ENCODE measurements at places on chromosomes 1 and 21.

GRCh38 chr1:166271151-166271538, 104.3 kb upstream of the FAM78B start:
- no peak for DNase-seq

DNA sequence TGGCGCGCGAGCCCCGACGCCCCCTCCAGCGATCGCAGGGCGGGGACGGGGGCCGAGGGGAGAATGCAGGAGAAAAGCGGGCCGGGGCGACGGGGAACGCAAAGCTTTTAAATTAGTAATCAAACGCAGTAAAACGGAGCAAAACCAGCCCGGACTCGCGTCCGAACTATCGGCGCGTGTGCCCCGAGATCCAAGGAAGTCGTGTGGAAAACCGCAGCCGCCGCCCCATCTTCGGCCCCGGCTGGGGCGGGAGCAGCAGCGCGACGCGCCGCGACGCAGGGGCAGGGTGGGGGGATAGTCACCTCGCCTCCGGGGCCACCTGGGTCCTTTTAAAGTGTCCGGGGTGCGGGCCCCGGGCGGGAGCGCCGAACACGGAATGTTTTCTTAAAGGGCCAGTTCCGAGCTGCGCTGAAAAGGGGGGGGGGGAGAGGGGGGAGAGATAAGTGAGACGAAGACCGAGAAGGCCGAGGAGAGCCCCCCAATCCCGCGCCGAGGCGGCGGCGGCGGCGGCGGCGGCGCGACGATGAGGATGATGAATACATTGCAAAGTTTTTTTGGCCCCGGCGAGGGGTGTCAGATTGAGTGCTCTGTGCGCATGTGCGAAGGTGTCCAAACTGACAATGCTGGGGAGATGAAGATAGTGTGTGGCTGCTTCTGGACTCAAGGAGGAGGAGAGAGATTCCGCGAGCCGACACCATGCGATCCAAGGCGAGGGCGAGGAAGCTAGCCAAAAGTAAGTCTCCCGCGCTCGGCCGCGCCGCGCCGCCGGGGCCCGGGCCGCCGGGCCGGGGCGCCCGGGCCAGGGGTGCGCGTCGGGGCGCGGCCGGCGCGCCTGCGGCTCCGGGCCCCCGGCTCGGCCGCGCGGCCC, at the start of gene PRDM16:
PRDM16 (plus strand) TSS at position 640 of the 868 bp plus-strand sequence; CDS start at position 697, 57 bp downstream.
- peak; percentile 67 for DNase-seq

- no peak for DNase-seq
Measured at GRCh38 chr1:28815533-28816185, 3.7 kb downstream of the OPRD1 start.

- DNase-seq = no peak
Measured at GRCh38 chr1:5659606-5660005, 332.6 kb downstream of the NPHP4 start.

- no peak for DNase-seq
Measured at GRCh38 chr1:58809325-58810010, 25.6 kb upstream of the JUN start.

- no peak for DNase-seq
Measured at GRCh38 chr1:204564835-204565234, 48.6 kb downstream of the MDM4 start.

GRCh38 chr1:230568676-230569075, 73.6 kb upstream of the COG2 start:
- no peak for DNase-seq

DNA sequence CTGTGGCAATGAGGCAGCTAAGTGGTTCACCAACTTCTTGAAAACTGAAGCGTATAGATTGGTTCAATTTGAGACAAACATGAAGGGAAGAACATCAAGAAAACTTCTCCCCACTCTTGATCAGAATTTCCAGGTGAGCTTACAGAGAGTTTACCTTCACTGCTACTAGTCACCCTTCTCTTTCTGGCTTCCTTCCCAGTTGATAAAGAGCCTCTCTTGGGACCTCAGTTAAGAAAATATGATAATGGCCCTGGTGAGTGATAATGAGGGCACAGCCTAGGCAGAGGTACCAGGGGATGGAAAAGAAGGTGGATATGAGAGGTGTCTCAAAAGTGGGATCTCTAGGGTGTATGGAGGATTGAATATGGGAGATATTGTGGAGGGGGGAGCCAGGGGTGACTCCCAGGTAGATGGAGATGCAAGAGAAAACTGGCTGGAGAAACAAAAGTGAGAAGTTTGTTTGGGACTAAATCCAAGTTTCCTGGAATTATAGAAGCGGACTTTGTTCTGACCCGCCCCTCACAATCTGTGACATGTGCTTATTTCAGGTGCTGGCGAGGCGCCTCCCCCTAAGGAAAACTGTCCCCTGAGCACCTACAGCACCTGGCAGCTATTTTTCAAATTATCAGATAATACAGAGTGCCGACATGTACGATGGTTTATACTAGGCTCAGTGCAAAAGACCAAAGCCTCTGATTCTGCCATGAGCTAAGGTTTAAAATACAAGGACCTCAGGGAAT, 13.7 kb downstream of the MTARC2 start:
- DNase-seq = no peak

DNA sequence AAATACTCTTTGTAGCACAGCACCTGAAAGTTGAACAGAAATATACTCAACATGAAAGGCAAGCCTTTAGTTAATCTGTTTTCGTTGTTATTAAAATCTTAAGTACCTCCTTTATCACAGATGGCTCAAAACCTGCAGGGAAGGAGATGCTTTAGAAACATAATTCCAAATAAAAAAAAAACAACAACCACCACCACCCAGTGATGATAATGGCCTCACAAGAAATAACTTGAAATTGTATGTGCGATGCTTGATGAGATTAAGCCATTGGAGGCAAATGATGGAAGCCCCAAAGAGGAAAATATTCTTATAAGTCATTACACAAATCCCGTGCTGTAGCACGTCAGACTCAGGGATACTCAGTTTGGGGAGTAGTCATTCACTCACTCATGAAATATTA, 24.9 kb upstream of the ZBTB40 start:
- no peak for DNase-seq

DNA sequence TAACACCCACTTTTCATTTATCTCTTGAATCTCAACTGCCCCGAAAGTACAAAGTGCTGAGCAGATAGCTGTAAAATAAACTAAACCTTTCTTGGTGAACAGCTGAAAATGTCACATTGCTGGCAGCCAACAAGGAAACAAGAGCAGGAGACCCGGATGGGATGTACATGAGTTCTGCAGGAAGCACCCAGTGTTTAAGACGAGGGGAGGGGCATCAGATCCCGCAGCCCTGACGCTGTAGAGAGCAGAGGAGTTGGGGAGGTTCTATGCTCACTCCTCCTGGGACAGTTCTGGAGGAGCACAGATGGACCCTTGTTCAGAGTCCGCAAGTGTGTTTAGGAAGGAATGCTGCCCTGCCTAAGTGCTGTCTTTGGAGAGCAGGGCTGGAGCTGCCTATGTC, 32.0 kb upstream of the EPHA8 start:
- DNase-seq = no peak

GRCh38 chr1:152347116-152347728, 12.6 kb downstream of the FLG2 start:
- DNase-seq = peak; percentile 45

DNA sequence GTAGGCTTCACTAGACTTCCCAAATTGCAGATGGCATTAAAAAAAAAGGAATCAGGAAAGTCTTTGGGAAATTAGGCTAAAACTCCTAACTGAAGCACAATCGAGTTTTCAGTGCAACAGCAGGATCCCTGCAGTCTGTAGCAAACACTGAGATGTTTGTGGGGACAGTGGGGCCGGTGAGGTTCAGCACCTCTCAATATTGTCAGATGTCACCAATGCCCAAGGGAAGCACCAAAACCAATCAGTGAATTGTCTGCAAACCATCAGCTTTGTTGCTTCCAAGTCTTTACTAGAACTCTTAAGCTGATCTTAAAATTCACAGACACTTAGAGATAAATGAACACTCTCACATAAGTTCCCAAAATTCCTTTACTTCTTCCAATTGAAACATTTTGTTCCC, 2.6 kb downstream of the ERG start:
- DNase-seq = no peak

DNA sequence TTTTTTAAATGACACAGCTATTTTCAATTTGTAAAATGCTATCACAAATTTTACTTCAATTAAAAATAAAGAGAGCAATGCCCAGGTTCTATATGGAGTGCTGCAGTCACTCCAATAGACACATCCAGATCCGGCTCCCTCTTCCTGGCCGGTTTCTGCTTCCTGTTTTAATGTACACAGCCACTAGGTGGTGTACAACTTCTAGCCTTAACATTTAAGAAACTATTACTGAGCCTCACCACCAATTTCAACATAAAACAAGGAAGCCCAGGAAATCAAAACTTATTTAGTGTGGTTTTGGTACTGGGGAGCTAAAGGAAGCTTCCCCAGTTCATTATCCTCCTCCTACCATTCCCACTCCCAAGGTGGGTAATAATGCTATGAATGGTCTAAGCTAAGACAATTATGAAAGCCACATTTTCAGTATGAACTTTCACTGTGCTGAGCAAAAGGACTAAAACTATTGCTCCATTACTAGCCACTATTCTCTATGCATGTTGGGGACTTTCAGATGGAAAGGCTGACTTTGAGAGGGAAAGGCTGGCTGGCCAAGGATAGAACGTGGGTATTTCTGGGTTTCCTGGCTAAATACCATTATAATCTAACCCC, 25.5 kb upstream of the MTMR11 start:
- DNase-seq = peak; percentile 71

GRCh38 chr21:16086121-16086520, 356.3 kb downstream of the USP25 start:
- no peak for DNase-seq

DNA sequence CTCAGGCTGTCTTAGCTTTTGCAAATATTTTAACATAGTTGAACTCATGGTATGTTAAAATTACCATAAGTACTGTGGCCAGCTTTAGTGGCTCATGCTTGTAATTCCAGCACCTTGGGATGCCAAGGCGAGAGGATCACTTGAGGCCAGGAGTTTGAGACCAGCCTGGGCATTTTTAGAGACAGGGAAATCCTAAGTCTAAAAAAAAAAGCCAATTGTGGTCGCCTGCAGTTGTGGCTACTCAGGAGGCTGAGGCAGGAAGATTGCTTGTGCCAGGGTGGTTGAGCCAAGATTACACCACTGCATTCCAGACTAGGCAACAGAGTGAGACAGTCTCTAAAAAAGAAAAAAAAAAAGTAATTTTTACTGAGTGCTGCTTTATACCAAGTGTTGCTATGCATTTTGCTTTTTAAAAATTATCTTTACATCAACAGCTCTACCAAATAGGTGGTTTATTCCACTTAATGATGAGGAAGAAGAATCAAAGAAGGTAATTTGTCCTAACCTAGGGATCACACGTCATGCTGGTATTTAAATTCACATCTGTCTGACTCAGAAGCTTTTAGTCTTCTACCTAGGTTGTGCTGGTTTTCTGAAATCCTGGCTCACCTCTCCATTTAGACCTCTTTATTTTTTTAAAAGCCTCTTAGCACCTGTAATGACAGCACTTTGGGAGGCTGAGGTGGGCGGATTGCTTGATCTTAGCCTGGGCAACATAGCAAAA, 16.8 kb downstream of the PPP1R12B start:
- DNase-seq = no peak

GRCh38 chr1:239819096-239819495, 272.6 kb upstream of the FMN2 start:
- peak; percentile 24 for DNase-seq

GRCh38 chr1:200980873-200981272, 42.6 kb downstream of the KIF21B start:
- no peak for DNase-seq

DNA sequence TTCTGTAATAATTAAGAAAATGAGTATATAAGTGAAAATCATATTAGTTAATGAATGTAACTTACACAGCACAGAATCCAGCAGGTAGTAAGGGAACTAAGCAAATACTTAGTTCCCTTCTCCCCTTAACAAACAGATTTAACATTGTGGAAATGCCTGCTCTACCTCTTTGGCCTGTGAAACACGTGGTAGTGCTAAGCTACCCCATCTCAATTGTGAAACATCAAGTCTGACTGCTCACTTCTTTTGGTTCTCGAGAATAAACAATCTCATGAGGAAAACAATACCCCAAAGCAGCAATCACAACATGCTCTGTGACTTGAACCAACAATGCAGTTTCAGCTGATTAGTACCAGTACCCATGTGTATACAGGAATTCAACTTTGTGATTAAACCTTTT, 4.7 kb downstream of the MYSM1 start:
- DNase-seq = no peak

GRCh38 chr21:36310016-36310415, 10.0 kb upstream of the MORC3 start:
- no peak for DNase-seq

DNA sequence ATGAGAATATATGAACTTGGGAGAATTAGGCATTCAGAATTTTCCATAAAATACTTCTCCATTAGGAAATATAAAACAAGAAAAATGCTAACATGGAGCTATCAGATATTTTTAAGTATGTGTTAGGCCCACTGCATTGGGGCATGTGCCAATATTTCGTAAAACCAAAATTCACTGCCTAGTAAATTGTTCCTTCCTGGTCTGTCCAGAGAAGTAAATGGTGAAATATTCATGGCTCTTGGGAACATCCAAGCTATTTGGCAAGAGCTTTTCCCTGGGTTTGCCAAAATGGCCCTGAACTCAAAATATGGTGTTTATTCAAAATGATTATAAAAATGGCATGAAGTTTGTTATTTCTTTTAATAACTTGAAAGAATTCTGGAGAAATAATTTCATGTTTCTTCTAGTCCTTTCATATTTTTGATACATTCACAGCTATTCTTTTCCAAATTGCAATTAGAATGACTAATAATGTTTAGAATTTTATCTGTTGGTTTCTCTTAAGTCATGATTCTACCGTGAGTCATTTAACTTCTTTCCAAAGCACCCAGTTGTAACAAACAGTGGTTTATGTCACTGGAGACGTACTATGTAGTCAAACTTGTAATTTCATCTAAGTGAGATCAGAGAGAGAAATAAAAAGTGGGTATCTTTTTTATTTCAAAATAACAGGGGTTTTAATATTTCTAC, 25.7 kb upstream of the SLC19A2 start:
- DNase-seq = no peak

- no peak for DNase-seq
Measured at GRCh38 chr1:31651766-31652165, 7.1 kb upstream of the PEF1 start.

DNA sequence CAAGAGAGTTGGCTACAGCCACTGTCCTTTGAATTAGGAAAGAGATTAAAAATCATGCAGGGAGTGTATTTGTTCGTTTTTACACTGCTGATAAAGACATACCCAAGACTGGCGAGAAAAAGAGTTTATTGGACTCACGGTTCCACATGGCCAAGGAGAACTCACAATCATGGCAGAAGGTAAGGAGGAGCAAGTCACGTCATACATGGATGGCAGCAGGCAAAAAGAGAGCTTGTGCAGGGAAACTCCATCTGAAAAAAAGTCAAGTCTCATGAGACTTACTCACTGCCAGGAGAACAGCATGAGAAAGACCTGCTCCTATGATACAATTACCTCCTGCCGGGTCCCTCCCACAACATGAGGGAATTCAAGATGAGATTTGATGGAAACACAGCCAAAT, 1595.2 kb downstream of the KCNT2 start:
- DNase-seq = no peak

GRCh38 chr1:156942176-156942575, 21.7 kb downstream of the LRRC71 start:
- no peak for DNase-seq

- DNase-seq = no peak
Measured at GRCh38 chr1:208924928-208925327, 658.6 kb upstream of the CAMK1G start.

All from HEK293T (cell line).